Astrocyte of the hippocampus (primary cell): ENCODE measurements at places on chromosomes 12 and 14.

DNA sequence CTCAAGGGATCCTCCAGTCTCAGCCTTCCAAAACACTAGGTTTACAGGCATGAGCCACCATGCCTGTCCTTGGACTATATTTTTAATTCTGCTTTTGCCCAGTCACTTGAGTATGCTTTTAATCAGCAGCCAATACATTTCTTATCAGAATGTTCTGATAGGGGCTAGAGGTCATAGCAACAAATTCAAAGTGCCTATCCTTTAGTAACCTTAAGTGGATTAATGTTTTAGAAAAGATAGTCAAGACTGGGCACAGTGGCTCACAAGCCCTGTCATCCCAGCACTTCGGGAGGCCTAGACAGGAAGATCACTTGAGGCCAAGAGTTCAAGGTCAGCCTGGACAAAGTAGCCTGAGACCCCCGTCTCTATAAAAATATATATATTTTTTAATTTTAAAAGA, 37.1 kb downstream of the CKB start:
- no peak for DNase-seq

DNA sequence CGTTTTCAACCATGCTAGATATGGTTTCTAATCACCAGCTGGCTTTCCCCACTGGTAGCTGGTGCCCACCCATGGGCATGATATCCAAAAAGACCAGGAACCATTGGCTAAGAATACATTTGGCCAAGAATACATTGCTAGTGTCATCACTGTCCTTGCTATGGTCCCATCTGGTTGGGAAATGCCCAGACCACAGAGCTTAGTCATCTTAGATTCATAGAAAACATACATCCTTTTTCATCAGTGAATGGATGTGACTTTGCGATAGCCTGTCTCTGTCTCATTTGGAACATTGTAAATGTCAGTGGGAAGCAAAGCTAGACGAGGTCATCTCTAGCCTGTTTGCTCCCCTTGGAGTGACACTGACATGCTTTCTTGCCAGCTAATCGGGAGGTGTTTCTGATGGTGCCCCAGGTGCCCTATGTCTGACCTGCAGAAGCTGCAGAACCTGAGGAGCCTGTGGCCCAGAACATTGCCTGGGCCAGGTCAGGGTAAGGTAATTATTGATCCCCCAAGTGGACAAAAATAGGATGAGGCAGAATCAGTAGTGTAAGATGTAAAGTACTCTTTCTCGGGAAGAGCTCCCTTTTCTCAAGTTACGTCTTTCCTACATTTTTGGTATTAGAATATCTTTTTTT, 194.8 kb downstream of the SLC41A2 start:
- DNase-seq, result no peak

DNA sequence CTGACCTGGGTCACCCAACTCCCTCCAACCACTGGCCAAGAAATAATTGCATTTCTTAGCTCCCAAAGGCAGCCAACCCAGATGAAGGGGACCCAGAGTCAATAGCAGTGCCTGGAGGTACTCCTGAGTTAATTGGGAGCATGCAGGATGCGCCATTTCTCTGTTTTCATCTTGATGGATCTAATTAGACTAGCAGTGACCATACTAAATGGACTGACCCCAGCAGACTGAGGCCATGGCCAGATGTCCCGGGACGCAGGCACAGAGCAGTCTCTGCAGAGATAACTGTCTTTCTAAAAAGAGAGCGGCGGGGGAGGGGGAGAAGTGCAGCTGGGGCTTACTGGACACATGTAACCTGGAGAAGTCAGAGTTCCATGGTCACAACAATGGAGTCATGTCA, 53.2 kb upstream of the CMKLR1 start:
- DNase-seq, result no peak

GRCh38 chr12:95509300-95509699, 35.3 kb downstream of the METAP2 start:
- DNase-seq, result no peak

- DNase-seq, result peak; percentile 66
These were observed 16.1 kb downstream of the GRIP1 start for GRCh38 chr12:66662729-66663128.

DNA sequence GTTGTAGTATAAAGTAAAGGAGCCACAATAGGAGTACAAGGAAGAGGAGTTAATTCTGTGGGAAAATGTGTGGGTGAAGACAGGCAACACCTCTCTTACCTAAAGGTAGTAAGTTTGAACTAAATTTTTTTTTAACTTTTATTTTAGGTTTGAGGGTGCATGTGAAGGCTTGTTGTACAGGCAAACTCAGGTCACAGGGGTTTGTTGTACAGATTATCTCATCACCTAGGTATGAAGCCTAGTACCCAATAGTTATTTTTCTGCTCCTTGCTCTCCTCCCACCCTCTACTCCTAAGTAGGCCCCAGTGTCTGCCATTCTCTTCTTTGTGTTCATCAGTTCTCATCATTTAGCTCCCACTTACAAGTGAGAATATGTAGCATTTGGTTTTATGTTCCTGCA, 70.5 kb downstream of the DNAI7 start:
- DNase-seq, result no peak

DNA sequence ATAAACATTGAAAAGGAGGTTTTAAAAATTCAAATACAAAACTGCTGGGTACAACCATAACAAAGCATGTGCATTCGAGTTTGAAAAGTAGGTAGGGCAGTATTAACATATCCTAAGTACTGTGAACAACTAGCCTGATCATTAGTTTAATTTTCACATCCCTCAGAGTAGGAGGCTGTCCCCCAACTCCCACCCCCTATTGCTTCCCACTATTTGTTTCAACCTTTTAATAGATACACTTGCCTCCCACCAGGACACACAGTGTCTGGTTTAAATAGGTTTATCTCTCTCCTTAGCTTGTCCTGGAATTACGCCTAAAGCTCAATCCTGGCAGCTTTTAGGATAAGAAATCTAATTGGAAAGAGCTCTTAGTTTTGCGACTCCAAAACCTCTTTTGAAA, 2.1 kb downstream of the TAOK3 start:
- no peak for DNase-seq

GRCh38 chr12:110102255-110102654, 21.9 kb upstream of the IFT81 start:
- DNase-seq, result peak; percentile 49

- DNase-seq, result peak; percentile 56
These were observed 37.6 kb downstream of the ATG14 start for GRCh38 chr14:55373784-55374705.

- DNase-seq, result no peak
These were observed 11.7 kb downstream of the NAV3 start for GRCh38 chr12:77842430-77842829.

DNA sequence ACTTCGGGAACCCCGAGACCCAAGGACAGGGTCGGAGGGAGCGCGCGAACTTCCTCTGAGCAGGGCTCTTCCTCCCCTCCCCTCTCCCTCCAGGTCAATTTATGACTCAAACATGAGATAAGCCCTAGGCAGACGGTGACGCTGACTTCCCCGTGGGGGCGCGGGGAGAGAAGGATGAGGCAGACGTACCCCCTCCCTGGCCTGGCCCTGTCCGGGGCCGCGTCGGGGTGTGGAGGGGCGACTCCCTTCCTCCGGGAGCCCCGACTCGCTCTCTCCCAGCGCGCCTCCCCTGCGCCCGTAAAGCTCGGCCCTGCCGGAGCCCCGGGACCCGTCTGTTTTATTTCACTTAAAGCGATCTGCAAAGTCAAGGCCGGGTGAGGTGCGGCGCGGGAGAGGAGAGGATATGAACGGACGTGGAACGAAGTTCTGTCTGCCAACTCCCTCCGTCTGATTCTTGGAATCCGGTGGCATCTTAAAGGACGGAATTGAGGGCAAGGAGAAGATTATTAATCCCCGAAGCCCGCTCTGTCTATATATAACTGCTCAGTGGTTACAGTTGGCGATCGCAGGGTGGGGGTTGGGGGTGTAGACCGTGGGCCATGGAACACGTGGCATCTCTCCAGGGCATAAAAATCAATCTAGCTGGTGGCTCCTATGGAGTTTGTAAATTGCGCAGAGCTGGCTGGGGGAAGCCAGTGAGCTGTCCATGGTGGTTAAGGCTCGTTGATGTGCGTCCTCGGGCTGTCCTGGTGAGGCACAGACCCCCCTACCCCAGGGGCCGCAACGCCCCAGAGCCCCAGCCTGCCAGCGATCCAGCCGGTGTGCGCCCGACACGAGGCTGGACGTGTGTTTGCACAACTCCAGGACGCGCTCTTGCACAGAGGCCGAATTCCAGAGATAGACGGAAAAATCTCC, 2.9 kb upstream of the PTHLH start:
- DNase-seq, result peak; percentile 86

GRCh38 chr14:97946240-97946639, 1149.1 kb downstream of the VRK1 start:
- DNase-seq, result no peak
